Type B pancreatic cell (in vitro differentiated cells): ENCODE measurements at places on chromosomes 5 and 9. TPM values are rescaled to one million over a fixed set of nuclear protein-coding genes. Genes with fewer than 3 reads are reported as not detected.
A peak's percentile ranks its signal among the peaks of the same experiment; 100 is the strongest.

- no peaks in the 10 kb centered on the region for H3K27me3 ChIP-seq
- no peak overlapping the region for H3K4me3 ChIP-seq
- no peaks in the 10 kb centered on the region for H3K36me3 ChIP-seq
- no peak for DNase-seq
- peaks cover 43% of the 10 kb centered on the region for H3K4me1 ChIP-seq
These were observed 71.2 kb downstream of the RAPGEF1 start for GRCh38 chr9:131668439-131669268.

DNA sequence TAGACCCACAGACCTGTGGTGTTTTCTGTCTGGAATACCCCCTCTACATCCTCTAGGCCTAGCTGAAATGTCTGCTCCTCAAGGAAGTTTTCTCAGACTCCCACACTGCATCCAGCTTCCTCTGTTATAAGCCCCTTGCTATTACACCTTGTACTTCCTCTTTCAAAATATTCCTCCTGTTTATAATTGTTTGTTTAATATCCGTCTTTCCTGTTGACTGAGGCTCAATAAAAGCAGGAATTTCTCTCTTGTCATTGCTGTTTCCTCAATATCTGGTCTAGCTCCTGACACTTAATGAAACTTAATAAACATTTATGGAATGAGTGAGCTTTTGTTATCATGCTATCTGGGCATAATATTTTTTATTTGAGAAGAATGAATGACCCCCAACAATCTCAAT, 34.1 kb upstream of the IQGAP2 start:
- H3K4me1 ChIP-seq = peaks cover 18% of the 10 kb centered on the region
- no peaks in the 10 kb centered on the region for H3K27me3 ChIP-seq
- H3K36me3 ChIP-seq = no peaks in the 10 kb centered on the region
- no peak overlapping the region for H3K27ac ChIP-seq
- no peak for DNase-seq

GRCh38 chr5:84249918-84250630, 134.6 kb downstream of the EDIL3 start:
- peaks cover 8% of the 10 kb centered on the region for H3K4me1 ChIP-seq
- H3K36me3 ChIP-seq = no peaks in the 10 kb centered on the region
- DNase-seq = no peak
- no peak overlapping the region for H3K27ac ChIP-seq

- no peak for DNase-seq
- no peaks in the 10 kb centered on the region for H3K36me3 ChIP-seq
- H3K27ac ChIP-seq = no peak overlapping the region
- no peak overlapping the region for H3K4me3 ChIP-seq
- peaks cover 35% of the 10 kb centered on the region for H3K27me3 ChIP-seq
These were observed 13.2 kb upstream of the SLC25A48 start for GRCh38 chr5:135821061-135821801.

- peak; percentile 49 for DNase-seq
- no peak overlapping the region for H3K27ac ChIP-seq
- H3K4me1 ChIP-seq = no peaks in the 10 kb centered on the region
- no peak overlapping the region for H3K4me3 ChIP-seq
These were observed 235.4 kb downstream of the CACNA1B start for GRCh38 chr9:138112791-138113600.

DNA sequence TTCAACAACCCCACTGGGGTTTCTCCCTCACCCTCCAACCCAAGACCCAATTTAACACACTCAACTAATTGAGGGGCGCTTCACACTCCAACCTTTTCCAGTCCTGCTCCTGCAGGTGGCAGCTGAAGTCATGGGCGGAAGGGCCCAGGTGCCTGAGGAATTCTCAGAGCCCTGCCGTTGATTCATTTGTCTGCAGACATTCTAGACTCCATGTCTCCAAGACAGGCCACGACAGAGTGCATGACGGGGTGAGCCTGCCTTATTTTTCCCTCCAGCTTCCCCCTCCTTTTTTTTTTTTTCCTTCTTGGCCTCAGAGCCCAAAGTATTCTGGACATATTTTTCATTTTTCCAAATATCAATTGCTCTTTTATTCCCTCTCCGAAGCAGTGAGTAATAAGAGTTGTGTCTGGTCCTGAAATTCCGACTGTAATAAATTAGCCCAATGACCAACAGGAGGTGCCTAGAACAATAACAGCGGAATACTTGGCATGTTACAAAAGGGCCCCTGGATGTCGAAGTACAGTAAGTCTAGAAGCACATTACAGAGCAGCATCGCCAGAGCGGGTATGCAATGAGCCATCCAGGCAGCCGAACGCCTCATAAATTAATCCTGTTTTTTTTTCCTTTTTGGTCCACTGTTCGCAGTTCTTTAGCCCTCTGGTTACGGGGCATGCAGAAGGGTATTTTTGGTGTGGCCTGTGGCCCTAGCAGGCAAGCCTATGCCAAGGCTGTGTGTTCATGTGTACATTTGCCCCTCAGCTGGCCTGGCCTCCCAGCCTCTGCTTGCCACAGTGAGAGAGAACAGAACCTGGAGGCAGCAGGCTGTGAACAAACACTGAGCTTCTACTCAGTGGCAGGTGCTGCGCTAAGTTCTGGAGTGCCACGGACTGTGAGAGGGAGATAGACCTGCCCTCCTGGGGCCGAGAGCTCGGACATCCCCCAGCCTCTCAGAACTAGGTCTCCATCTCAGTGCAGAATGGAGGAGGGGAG, 8.6 kb upstream of the SMIM23 start:
- no peaks in the 10 kb centered on the region for H3K36me3 ChIP-seq
- no peak overlapping the region for H3K4me3 ChIP-seq
- H3K27ac ChIP-seq = no peak overlapping the region
- H3K27me3 ChIP-seq = peaks cover 2% of the 10 kb centered on the region
- DNase-seq = no peak

GRCh38 chr9:22008717-22009505, at the start of gene CDKN2B:
Gene CDKN2B (minus strand): TSS chr9:22009305. CDS start chr9:22008953, 352 bp downstream.
- peaks cover 4% of the 10 kb centered on the region for H3K4me1 ChIP-seq
- peak within 1 kb of the TSS; percentile 97 for H3K4me3 ChIP-seq
- no peaks in the 10 kb centered on the region for H3K36me3 ChIP-seq
- H3K27ac ChIP-seq = peak within 1 kb of the TSS; percentile 99
- H3K27me3 ChIP-seq = peaks cover 77% of the 10 kb centered on the region

DNA sequence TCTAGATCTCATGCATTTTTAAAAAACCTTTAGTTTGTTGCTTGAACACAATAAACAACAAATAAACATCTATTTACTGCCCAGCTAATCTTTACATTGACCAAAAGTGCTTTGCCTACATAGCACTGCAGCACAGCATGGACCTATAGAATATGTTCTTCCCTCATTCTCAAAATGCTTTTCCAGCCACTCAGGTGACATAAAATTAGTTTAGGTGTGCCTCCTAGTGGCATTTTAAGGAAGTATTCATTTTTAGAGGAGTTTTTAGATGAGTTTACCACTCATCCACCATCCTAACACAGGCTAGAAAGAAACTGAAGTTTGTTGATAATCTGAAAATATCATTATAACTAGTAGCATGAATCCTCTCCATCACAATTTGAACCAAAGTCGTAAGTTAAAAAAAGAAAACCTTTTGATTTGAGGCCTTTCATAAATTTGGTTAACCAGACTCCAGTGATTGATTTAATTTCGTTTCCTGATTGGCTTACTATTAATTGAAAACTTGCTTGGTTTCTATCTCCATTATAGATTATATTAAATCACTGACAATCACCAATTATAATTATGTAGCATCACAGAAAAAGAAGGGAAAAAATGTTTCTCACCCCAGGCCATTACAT, 12.6 kb downstream of the PLGRKT start:
- no peak overlapping the region for H3K4me3 ChIP-seq
- no peaks in the 10 kb centered on the region for H3K27me3 ChIP-seq
- no peak overlapping the region for H3K27ac ChIP-seq
- peaks cover 19% of the 10 kb centered on the region for H3K36me3 ChIP-seq

DNA sequence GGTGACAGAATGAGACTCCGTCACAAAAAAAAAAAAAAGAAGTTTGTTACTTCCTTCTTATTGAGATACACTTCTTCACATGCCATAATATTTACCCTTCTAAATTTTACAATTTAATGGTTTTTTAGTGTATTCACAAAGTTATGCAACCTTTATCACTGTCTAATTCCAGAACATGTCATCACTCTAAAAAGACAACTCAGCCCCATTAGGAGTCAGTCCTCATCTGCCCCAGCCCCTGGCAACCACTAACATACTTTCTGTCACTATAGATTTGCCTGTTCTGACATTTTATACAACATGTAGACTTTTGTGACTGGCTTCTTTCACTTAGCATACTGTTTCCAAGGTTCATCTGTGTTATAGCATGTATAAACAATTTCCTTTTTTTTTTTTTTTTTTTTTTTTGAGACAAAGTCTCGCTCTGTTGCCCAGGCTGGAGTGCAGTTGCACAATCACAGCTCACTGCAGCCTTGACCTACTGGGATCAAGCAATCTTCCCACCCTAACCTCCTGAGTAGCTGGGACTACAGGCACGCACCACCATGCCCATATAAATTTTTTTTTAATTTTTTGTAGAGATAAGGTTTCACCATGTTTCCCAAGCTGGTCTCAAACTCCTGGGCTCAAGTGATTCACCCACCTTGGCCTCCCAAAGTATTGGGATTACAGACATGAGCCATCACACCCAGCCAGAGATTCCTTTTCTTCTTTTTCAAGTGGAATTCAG, 18.0 kb downstream of the AQP3 start:
- no peak overlapping the region for H3K27ac ChIP-seq
- H3K4me1 ChIP-seq = peaks cover 4% of the 10 kb centered on the region
- H3K36me3 ChIP-seq = no peaks in the 10 kb centered on the region
- no peak overlapping the region for H3K4me3 ChIP-seq
- DNase-seq = no peak

- no peak overlapping the region for H3K4me3 ChIP-seq
- no peaks in the 10 kb centered on the region for H3K4me1 ChIP-seq
- no peak for DNase-seq
- H3K27me3 ChIP-seq = peaks cover 8% of the 10 kb centered on the region
These were observed 40.6 kb upstream of the ZNG1F start for GRCh38 chr9:41229408-41230401.

GRCh38 chr9:84950879-84951811, 281.6 kb downstream of the NTRK2 start:
- peaks cover 21% of the 10 kb centered on the region for H3K27me3 ChIP-seq
- peaks cover 10% of the 10 kb centered on the region for H3K36me3 ChIP-seq
- no peak overlapping the region for H3K27ac ChIP-seq
- no peak overlapping the region for H3K4me3 ChIP-seq
- peaks cover 28% of the 10 kb centered on the region for H3K4me1 ChIP-seq

- H3K36me3 ChIP-seq = no peaks in the 10 kb centered on the region
- no peak for DNase-seq
- no peak overlapping the region for H3K4me3 ChIP-seq
- H3K27me3 ChIP-seq = no peaks in the 10 kb centered on the region
These were observed 46.8 kb upstream of the ELL2 start for GRCh38 chr5:96008487-96008886.

DNA sequence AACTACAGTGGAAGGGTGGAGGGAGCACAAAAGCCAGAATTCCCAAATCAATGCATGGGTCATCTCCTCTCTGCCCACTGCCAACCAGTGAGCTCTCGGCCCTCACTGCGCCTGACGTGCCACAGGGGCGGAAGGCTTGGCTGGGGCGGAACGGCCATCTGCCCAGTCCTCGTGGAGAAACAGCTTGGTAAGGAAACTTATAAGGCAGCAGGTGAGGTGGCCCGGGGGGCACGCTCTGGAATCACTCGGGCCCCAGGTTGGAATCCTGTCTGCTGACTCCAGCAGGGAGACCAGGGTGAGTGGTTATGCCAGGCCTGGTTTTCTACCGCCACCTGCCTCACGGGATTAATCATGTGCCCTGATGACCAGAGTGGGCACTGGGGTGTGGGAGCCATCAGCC, 52.3 kb downstream of the VAV2 start:
- H3K4me3 ChIP-seq = no peak overlapping the region
- peaks cover 7% of the 10 kb centered on the region for H3K36me3 ChIP-seq
- no peak for DNase-seq
- H3K27ac ChIP-seq = peak overlapping the region; percentile 56
- H3K27me3 ChIP-seq = no peaks in the 10 kb centered on the region

GRCh38 chr5:30539004-30539634, 654.4 kb upstream of the CDH6 start:
- no peaks in the 10 kb centered on the region for H3K36me3 ChIP-seq
- no peak overlapping the region for H3K4me3 ChIP-seq
- no peaks in the 10 kb centered on the region for H3K4me1 ChIP-seq
- no peak for DNase-seq
- H3K27ac ChIP-seq = no peak overlapping the region
- no peaks in the 10 kb centered on the region for H3K27me3 ChIP-seq

DNA sequence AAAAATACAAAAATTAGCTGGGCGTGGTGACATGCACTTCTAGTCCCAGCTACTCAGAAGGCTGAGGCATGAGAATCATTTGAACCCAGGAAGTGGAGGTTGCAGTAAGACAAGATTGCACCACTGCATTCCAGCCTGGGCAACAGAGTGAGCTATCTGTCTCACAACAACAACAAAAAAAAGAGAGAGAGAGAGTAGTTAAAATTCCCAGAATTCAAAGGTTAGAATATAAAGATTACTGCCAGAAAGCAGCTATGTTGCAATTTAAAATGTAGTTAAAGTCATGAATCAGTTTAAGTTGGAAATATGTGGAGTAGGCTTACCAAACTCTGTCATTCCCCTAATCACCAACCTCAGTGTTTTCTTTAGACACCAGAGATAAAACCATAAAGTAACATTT, 58.7 kb upstream of the SUSD1 start:
- no peak overlapping the region for H3K4me3 ChIP-seq
- no peak for DNase-seq
- H3K36me3 ChIP-seq = peaks cover 14% of the 10 kb centered on the region

GRCh38 chr9:85971731-85972130, 30.8 kb downstream of the NAA35 start:
- H3K4me1 ChIP-seq = no peaks in the 10 kb centered on the region
- H3K27me3 ChIP-seq = no peaks in the 10 kb centered on the region
- H3K4me3 ChIP-seq = no peak overlapping the region
- H3K36me3 ChIP-seq = peaks cover 38% of the 10 kb centered on the region
- no peak for DNase-seq
- H3K27ac ChIP-seq = no peak overlapping the region

GRCh38 chr5:104763216-104763615, 1200.6 kb upstream of the NUDT12 start:
- H3K27me3 ChIP-seq = no peaks in the 10 kb centered on the region
- H3K27ac ChIP-seq = no peak overlapping the region
- H3K4me3 ChIP-seq = no peak overlapping the region
- H3K4me1 ChIP-seq = peaks cover 7% of the 10 kb centered on the region
- no peak for DNase-seq

PCDHA6 gene
- 9.3 and 9.6 TPM in 2 replicates for total RNA-seq

SEC61B gene
- total RNA-seq = 133 and 137 TPM in 2 replicates

ADAM19 gene
- 9.3 and 15.8 TPM in 2 replicates for total RNA-seq

PCDHB2 gene
- total RNA-seq = 33.7 and 36.3 TPM in 2 replicates

PALM2AKAP2 gene
- total RNA-seq = 4.2 and 24.4 TPM in 2 replicates

UBE2R2 gene
- 47.3 and 55.9 TPM in 2 replicates for total RNA-seq

SLC25A51 gene
- total RNA-seq = 26.9 and 32.5 TPM in 2 replicates
